ENCODE measurements at places on chromosomes 7 and 10.

- DNase-seq = no peak
These were observed 24.7 kb upstream of the FEZF1 start for GRCh38 chr7:122329145-122329802.

DNA sequence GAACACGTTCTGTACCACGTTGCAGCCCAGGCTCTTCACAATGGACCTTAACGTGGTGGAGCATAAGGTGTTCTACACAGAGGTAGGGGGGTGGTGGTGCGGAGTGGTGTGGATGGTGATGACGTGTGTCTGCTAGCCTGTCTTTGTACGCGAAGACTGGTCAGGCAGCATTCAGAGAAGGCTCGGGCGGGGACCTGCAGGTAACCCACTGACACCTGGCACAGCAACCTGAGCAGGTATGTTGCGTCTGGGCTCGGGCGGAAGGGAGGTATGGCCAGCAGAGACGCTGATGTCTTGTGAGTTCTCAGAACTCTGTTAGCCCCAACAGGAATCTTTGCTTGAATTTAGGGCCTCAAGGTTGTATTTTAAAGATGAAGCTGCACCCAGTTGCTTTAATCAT is 55.0 kb downstream of the TRRAP start:
- DNase-seq = no peak

- no peak for DNase-seq
These were observed 86.4 kb downstream of the SNX10 start for GRCh38 chr7:26378016-26378415.

GRCh38 chr7:41451826-41452225 is 251.1 kb downstream of the INHBA start:
- DNase-seq = no peak

GRCh38 chr10:51046654-51047053 is 27.6 kb upstream of the PRKG1 start:
- no peak for DNase-seq
